Upper lobe of right lung (tissue), 1 donor: ENCODE measurements at places on chromosomes 5 and 9. TPM values are rescaled to one million over a fixed set of nuclear protein-coding genes. Genes with fewer than 3 reads are reported as not detected.

GRCh38 chr9:76585487-76586389, 126.8 kb downstream of the GCNT1 start:
- DNase-seq: no peak

The SPINK4 gene
- not detected for total RNA-seq

- peak; percentile 65 for DNase-seq
Measured at GRCh38 chr5:1666812-1667588, 132.6 kb downstream of the MRPL36 start.

DNA sequence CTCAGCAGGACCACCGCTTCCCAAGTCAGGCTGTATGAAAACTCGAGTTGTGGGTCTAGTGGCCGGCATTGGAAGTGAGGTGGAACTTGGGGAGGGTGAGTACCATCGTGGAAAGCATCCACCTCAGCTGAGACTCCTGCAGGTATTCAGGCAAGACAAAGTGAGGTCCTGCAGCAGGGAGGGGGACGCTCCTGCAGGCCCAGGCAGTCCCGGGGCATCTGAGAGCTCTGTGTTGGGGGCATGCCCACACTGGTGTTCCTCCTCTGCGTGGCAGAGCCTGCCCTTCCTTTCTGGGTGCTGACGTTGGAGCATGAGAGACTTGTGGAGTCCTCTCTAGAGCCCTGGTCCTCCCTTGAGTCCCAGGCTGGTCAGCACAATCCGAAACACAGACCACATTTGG, 187.7 kb downstream of the CACNA1B start:
- DNase-seq: peak; percentile 40

- DNase-seq: no peak
Measured at GRCh38 chr9:4923141-4923540, 61.9 kb upstream of the JAK2 start.

The ADAMTS19 gene
- not detected for total RNA-seq

The FAM153A gene
- 4.3 TPM for total RNA-seq

GRCh38 chr5:67897431-67897830, 318.1 kb upstream of the PIK3R1 start:
- no peak for DNase-seq

DNA sequence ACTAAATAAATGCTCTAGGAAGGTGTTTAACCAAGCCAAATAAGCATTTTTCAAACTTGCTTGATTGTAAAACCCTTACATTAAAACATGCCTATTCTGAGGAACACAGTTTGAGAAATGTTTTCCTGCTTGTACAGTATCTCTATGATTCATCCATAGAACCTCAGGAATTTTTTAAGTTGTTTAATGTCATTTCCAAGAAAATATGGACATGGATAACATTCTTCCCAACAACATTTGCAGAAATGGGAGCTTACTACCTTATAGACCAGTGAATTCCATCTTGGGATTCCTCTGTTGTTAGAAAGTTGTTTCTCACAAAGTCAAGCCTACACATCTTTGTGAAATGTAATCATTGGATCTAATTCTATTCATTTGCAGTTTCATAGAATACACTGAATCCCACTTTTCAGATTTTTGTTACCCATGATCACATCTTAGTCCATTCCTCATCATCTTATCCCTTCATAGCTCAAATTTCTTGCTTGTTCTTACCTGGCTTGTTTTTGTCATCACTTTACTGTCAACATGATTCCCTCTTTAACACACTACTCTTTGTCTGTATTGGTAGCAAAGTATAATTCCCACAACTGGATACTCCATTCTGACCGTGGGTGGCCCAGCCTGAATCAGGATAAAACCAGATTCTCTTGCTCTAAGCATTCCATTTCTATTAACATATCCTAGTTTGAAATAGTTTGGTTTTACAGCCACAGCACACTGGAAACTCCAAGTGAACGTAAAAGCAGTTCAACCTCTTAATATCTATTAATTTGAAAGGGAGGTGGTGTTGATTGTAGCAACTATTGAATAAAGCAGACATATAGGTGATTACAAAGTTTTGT, 49.4 kb upstream of the PAPPA start:
- DNase-seq: no peak

GRCh38 chr9:115730396-115730795, 423.2 kb upstream of the PAPPA start:
- DNase-seq: no peak
